ENCODE measurements at places on chromosomes 16 and 17.

DNA sequence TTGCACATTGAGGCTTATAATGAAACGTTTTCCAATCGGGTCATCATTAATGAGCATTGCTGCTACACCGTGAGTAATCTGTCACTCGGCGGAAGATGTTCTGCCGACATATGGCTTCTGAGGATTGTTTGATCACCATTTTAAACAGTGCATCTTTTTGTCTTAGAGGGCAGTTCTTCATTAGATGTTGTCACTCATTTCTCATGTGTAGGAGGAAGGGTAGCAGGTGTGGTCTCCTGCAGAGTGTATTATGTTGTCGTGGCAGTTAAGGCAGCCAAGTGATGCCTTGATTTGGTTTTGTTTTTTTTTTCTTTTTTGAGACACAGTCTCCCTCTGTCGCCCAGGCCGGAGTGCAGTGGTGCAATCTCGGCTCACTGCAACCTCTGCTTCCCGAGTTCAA is 50.5 kb downstream of the SEC14L1 start:
- no peak for DNase-seq

DNA sequence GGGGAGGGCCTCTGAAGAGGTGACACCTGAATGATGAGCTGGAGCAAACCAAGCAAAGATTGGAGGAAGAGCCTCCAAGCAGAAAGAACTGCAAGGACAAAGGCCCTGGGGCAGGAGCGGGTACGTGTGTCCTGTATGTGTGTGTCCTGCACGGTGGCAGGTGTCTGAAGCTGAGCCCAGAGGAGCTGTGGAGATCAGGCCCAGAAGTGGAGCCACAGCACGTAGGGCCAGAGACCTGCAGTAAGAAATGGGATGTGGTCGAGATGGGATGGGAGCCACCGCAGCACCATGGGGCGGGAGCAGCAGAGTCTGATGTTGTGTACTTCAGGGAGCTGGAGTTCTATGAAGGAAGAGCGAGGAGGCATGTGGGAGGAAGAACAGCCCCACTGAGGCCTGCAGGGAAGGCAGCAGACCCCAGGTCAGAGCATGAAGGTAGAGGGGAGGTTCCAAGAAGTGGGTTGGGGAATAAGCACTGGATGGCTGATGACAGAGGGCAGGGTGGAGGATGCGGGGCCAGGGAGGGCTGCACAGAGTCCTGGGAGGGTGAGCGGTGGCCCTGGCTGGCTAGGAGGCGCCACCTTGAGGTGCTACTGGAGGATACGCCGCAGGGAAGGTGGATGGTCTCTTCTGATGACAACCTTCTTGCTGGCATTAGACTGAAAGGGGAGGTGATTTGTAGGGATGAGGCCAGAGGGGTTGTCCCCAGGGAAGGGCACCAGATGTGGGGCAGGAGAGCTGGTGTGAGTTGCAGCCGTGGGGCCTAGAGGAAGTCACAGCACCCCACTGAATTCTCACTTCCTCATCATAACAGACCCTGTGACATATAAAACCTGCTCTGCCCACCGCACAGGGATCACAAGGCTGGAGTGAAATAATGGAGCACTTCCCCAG is 10.6 kb upstream of the CETP start:
- DNase-seq, result peak; percentile 54

- DNase-seq, result no peak
Observed at GRCh38 chr16:31107465-31107867, 720 bp upstream of the BCKDK start.

- no peak for DNase-seq
Observed at GRCh38 chr16:87308826-87309225, 8.4 kb downstream of the C16orf95 start.

GRCh38 chr17:6413065-6413464 is 21.9 kb downstream of the AIPL1 start:
- no peak for DNase-seq

DNA sequence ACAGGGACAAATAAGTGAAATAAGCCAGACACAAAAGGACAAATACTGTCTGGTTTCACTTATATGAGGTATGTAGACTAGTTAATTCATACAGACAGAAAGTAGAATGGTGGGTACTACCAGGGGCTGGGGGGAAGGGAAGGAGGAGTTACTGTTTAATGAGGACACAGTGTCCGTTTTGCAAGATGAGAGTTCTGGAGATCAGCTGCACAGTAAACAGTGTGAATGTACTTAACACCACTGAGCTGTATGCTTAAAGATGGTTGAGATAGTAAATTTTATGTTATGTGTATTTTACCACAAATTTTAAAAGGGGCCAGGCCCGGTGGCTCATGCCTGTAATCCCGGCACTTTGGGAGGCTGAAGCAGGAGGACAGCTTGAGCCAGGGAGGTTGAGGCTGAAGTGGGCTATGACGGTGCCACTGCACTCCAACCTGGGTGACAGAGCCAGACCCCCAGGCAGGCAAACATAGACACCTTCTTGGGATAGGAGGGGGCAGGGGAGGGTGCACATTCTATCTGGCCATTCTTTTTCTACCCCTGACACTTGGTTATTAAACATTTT is 23.5 kb downstream of the LRRC75A start:
- no peak for DNase-seq

DNA sequence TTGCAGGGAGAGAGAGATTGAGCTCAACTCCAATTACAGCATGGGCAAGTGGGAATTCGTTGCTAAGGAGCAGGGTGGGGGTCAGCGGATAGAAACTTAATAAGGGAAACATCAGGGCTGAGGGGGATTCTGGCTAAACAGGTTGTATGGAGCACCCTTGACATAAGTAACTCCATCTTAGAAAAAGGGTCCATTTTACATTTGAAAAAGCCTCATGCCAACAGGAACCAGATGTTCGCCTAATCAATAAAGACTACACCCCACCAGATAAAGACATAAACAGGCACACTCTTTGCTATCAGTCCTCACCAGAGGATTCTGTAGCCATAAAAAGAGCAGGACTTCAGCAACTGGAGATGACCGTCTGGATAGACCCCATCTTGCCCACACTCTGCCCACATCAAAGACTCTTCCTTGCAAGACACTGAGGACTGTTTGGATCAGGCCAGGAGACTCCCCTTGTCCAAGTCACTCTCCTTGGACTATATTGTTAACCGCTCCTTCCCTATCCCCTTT is 1.6 kb upstream of the LRRC75A start:
- no peak for DNase-seq

DNA sequence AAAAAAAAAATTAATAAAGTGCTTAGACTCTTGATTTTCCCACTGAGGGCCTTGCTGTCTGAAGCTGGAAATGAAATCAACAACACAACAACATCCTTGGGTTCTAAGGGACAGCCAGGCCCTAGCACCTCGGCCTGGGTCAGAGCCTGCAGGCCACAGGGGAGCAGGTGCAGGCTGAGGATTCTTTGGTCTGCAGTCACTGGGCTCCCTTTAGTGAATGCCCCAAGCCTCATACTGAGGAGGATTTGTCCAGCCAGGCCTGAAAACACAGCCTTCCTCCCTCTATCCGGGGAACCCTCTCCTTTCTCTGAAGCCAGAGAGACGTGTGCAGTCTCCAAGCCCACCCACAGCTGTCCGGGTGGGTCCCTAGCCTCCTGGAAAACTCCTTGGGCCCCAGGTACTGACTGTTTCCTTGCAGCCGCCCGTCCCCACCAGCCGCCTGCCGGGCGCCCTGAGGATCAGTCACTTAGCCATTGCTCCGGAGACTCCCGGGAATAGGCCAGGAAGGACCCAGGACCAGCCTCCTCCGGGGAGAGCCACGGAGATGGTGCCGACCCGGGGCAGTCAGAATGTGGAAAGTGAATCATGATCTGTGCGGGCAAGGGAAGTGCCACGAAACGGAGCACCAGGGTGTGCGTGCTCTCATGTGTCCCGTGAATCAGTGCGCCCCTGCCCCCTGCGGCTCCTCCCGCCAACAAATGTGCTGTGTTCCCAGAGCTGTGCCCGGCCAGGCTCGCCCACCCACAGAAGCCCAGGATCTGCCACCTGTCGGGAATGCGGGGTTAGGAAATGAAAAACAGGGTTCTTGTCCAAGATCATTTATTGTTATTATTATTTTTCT is 91.0 kb downstream of the RTN4RL1 start:
- DNase-seq, result peak; percentile 14

DNA sequence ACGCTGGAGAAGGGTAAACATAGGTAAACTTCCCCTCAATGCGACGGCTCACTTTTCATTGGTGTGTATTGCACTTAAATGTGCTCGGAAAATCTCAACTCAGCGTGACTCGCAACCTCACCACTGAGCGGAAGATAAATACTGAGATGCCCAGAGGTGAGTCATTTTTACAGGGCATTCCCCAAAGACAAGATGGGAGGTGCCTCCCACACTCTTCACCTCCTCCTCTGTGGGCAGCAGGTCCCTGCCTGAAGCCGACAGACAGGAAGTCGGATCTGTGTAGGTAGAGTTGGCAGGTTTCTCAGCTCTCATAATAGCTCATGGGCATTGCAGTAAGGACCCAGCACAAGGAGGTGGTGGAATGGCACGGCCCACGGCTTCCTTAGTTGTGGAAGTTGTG is 274.6 kb upstream of the HSBP1 start:
- DNase-seq, result no peak

- DNase-seq, result no peak
Observed at GRCh38 chr17:57554826-57555635, 190.1 kb downstream of the CCDC182 start.

DNA sequence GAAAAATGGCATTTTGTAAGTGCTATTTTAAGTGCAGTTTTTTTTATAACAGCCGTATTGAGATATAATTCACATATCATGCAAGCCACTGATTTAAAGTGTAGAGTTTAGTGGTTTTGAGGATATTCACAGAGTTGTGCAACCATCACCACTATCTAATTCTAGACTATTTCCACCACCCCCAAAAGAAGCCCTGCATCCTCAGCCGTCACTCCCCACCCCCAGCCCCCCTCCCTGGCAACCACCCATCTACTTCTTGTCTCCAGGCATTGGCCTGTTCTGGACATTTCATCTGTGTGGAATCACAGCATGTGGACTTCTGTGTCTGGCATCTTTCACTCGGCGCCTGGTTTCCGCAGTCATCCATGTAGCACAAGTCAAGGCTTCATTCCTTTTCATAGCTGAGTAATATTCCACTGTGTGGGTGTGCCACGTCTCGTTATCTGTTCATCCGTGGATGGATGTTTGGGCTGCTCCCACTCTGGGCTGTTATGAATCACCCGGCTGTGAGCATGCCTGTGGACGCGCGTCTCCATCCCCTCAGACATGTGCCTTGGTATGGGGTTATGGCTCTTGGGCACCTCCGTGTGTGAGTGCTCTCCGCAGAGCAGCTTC is 138.4 kb upstream of the CIBAR2 start:
- no peak for DNase-seq

DNA sequence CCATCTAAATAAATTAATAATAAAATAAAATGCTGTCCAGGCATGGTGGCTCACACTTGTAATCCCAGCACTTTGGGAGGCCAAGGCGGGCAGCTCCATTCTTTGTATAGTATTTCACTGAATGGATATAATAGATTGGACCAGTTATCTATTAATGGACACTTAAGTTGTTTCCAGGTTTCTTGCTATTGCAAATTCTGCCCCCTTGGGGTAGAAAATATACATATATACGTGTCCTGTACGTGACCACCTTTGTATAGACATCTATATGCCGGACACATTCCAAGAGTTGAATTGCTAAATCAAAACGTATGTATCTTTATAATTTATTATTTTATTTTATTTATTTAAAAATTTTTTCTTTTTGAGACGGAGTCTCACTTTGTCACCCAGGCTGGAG is 3.9 kb upstream of the EXOC7 start:
- DNase-seq, result no peak

- no peak for DNase-seq
Observed at GRCh38 chr16:23895052-23895451, 59.3 kb downstream of the PRKCB start.

DNA sequence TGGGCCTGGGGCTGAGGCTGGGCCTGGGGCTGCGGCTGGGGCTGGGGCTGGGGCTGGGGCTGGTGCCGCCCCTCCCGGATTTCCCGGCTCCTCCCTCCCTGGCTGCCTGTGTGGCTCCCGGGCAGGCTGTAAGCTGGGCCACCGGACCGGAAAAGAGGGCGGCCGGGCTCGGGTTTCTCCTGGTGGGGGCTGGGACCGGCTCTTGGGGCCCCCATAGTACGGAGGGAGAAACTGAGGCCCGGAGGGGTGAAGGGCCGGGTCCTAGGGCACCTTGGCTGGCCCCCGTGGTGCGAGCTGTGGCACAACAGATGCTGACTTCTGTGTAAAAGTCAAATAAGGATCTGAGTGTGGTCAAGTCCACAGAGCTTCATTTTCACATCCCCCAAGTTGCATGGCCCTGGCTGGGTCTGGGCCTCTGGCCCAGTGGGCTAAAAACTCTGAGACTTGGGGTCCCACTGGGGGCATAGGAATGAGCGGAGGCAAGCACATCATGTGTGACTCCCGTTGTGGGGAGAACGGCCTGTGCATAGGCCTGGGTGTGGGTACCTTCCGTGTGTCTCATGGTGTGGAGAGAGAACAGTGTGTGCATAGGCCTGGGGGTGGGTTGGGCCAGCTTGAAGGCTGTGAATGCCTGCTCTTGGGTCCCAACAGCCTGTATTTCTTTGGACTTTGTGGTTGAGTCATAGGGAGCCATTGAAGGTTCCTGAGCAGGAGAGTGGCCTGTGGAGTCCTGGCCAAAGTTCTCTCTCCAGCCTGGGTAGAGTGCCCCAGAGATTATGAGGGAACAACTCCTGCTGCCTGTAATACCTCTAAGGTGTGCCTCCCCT is 123.9 kb upstream of the CIBAR2 start:
- peak; percentile 39 for DNase-seq

DNA sequence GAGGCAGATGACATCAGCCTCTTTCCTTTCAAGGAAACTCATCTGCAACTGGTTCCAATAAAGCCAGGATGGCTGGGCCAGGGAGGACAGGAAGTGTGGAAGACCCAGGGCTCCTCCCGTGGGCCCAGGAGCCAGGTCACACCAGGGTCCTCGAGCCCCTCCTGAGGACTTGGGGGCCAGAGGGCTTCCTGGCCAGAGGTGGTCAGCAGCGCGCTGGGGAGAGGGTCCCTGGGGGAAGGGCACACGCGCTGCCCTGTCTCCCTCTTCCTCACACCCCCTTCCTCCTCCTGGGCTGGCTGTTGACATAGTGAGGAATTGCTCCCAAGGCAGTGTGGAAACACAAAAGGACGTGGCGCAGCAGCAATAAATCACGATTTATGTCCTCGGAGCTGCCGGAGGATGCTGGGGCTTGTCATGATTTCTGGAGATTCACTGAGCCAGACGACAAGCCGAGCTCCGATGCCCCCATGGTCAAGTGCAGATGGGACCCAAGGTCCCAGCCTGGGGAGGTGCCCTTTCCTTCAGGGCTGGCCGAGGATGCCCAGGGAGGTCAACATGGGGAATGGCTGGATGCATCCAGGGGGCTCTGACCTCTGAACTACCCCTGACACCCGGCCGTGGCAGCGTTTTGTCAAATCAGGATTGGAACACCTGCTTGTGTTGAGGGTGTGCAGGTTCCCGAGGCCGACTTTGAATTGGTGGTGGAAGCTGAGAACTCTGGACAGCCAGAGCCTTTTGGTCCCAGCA is 152.6 kb downstream of the IRF8 start:
- DNase-seq, result peak; percentile 52

- no peak for DNase-seq
Observed at GRCh38 chr17:2705263-2705662, 6.3 kb downstream of the CLUH start.

DNA sequence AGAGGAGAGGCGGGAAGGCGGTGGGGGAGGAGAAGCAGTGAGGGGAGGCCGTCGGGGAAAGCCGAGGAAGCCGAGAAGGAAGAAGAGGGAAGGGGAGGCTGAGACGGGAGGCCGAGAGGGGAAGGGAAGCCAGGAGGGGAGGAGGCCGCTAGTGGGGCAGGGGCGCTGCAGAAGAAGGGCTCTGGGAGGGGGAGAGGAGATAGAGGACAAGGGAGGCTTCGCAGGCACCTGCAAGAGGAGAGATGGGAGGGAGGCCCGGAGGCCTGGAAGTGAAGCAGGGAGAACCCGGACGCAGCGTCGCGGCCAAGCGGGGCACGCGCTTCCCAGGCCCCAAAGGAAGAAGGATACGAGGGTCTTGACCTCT is 2.3 kb downstream of the C17orf58 start:
- DNase-seq, result no peak
